Activated naive CD8-positive, alpha-beta T cell treated with anti-CD3 and anti-CD28 coated beads for 36 hours (primary cell): ENCODE measurements at places on chromosomes 16 and 17. TPM values are rescaled to one million over a fixed set of nuclear protein-coding genes. Genes with fewer than 3 reads are reported as not detected.
A peak's percentile ranks its signal among the peaks of the same experiment; 100 is the strongest.

Gene P2RX5
- 32.0 TPM for total RNA-seq

Gene RNF112
- total RNA-seq, result 0.10 TPM

DNA sequence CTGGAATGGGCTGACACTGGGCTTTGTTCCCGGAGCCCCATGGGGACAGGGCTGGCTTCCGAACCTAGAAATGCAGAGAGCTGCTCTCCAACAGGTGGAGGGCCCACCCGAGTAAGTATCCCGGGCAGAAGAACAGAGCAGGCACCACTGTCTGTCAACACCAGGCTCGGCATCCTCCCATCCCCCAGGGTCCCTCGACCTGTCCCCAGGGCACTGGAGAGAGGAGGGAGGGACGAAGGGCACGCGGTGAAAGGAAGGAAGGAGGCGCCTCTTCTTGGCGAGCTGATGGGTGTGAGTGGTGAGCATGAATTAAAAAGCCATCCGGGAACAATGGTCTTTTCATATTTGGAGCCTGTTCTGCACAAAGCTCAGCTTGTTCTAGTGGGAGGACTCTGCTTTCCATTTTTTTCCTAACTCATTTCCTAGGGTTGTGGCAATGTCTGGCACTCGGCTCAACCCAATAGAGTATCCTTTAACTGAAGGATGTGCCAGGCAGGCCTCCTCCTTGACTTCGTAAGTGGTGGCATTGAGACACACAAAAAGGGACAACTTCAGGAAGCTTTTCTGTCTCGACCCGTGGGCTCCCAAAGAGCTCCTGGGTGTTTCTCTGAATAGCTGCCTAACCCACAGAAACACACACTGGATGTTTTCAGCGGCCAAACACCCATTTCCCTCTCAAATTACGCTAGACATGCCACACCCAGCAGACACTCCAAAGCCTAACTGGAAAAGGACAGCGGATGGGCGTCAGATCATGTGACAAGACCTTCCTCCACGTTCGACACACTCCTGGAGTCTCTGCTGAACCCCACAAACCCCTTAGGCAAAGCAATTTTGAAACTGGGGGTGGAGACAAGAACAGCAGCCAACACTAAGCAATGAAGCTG is 47.7 kb downstream of the ZFHX3 start:
- DNase-seq, result no peak

- DNase-seq, result no peak
Measured at GRCh38 chr16:53153130-53153529, 98.3 kb downstream of the CHD9 start.

- no peak for DNase-seq
Measured at GRCh38 chr16:88988980-88989811, 12.2 kb upstream of the CBFA2T3 start.

DNA sequence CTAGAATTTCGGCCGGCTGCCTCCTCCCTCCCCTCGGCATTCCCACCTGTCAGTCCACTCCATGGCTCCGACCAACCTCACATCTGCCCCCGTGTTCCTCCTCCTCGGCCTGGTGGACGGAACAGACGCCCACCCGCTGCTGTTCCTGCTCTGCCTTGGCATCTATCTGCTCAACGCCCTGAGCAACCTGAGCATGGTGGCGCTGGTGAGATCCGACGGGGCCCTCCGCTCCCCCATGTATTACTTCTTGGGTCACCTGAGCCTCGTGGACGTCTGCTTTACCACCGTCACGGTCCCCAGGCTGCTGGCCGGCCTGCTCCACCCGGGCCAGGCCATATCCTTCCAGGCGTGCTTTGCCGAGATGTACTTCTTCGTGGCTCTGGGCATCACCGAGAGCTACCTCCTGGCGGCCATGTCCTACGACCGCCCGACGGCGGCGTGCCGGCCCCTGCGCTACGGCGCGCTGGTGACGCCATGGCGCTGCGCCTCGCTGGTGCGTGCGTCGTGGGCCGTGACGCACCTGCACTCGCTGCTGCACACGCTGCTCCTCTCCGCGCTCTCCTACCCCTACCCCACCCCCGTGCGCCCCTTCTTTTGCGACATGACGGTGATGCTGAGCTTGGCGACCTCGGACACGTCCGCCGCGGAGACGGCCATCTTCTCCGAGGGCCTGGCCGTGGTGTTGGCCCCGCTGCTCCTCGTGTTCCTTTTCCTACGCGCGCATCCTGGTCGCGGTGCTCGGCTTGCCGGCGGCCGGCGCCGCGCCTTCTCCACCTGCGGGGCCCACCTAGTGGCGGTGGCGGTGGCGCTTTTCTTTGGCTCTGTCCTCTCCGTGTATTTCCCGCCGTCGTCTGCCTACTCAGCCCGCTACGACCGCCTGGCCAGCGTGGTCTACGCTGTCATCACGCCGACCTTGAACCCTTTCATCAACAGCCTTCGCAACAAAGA is at the start of gene OR3A2:
TSS of gene OR3A2 (minus strand) at position 440 of the 948 bp plus-strand sequence.
- peak; percentile 73 for DNase-seq

Gene KRT32
- total RNA-seq, result not detected

GRCh38 chr17:73480740-73481139 is 163.5 kb downstream of the SDK2 start:
- DNase-seq, result no peak

GRCh38 chr16:4613636-4614570 is 785 bp downstream of the UBALD1 start:
- DNase-seq, result peak; percentile 61

Gene MPO
- not detected for total RNA-seq

- no peak for DNase-seq
Measured at GRCh38 chr17:76558198-76559095, 18.6 kb downstream of the PRCD start.

DNA sequence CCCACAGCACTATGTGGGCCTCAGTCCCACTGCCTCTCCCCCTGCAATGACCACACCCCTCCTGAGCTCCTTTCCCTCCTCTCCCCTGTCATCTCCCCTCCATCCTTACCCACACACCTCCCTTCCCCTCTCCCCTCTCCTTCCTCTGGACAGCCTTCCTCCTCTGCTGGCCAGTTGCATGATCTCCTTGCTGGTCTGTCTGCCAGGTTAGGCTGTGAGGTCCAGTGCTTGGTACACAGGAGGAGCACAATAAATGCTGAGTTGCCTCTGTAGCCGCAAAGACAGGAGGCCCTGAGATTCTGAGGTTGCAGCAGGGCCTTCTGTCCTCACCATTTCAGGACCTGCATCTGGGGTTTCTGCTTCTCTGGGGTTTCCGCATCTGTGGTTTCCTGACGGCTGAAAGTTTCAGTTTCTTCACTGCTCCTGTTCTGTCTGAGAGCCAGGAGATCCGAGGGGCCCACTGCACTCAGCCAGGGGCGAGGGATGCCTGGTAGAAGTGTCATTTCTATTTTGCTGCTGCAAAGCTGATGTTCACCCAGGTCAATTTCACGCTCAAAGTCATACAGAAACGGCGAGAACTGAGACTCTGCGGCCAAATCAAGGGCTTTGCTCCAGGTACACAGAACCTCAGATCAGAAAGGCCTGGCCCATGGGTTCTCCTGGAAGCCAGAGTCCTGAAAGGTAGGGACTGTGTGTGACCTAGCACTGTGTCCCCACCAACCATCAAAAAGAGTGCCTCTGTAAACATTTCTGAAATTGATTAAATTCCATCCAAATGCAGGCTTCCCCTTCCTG is 4.6 kb upstream of the SLC12A3 start:
- peak; percentile 63 for DNase-seq

Gene FN3K
- 2.4 TPM for total RNA-seq

Gene C16orf96
- total RNA-seq, result 0.08 TPM

DNA sequence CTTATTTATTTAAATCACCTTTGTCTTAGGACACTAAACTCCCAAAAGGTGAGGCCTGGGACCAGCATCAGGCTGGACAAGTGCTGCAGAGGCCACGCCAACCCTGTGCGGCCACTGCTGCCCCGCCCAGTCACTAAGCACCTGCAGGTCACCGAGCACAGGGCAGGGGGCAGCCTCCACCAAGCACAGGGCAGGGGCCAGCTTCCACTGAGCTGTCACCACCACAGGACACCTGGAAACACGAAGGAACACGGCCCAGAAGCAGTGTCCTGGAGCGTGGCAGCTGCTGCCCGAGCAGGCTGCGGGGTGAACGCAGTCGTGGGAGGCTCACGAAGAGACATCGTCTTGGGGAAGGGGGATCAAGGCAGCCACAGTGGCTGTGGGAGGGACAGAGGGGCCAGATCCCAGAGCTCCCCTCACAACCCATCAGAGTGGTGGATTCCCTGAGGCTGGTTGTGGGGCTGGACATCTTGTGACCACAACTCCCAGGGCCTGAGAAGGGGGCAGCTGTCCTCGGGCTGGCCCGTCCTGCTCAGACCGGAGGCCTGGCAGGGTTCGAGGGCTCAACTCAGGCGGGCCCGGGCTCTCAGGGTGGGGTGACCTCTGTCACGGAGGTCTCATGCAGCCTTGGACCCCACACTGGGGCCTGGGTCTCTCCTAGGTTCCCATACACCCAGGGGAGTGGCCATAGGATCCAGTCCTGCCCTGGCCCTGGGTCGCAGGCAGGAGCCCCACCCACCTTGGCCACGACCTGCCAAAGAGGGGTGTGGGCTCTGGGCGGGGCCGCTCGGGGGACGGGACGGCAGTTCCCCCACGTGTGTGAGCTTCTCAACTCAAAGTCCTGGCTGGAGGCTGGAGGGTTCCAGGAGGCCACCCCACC is 18.7 kb downstream of the RAB40B start:
- no peak for DNase-seq

Gene GNGT2
- total RNA-seq, result 25.5 TPM
